ENCODE measurements at places on chromosomes 5 and 9.

DNA sequence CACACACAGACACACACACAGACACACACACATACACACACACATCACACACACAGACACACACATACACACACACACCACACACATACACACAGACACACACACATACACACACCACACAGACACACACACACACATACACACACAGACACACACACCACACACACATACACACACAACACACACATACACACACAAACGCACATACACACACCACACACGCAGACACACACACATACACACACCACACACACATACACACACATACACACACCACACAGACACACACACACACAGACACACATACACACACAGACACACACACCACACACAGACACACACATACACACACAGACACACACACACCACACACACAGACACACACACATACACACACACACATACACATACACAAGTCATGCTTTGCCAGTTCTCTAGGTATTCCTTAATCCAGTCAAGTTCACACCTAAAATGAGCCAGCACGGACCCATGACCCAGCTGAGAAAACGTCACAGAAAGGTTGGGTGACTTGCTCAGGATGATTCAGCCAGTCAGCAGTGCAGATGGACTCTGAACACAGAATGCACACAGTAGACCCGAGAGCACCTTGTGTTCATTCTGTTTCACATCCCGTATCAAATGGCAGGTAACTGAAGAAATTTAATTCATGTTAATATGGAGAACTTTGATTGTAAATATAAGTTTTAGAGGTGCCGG lies 746.4 kb downstream of the MTRR start:
- DNase-seq: no peak

GRCh38 chr9:112789891-112790774 lies 39.6 kb downstream of the SNX30 start:
- DNase-seq: no peak

DNA sequence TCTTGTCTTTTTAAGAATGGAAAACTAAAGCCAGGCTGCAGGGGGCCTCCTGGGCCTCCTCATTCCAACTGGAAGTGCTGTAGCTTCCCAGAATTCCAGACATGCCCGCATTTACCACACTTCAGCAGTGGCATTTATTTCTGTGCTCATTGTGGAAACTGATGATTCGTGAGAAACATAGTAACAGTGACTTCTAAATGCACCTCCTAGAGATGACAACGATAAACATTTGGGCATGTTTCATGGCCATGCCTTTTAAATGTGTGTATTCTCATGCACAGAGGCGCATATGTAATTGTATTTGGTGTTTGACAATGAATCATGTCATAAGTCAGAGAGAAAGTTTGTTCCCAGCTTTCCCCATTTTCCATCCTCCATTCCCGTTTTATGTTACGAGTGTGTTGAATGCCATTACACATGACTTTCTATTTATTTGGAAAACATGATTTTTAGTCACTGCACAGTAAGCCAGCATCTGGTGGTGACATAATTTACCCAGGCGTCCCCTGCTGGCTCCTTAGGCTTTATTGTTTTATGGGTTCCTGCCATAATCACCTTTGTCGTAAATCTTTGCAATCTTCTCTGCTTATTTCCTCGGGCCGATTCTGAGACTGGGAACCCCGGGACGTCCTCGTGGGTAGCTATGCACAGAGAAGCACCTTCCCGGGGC lies 68.8 kb upstream of the FCN2 start:
- no peak for DNase-seq

GRCh38 chr9:23229890-23230317 lies 596.1 kb downstream of the ELAVL2 start:
- no peak for DNase-seq

GRCh38 chr5:131747180-131748105 lies 49.4 kb downstream of the FNIP1 start:
- DNase-seq: no peak

- DNase-seq: no peak
Observed at GRCh38 chr5:172775326-172776234, 4.6 kb upstream of the DUSP1 start.

- no peak for DNase-seq
Observed at GRCh38 chr5:39713250-39713916, 288.6 kb upstream of the DAB2 start.

- no peak for DNase-seq
Observed at GRCh38 chr5:123753937-123754891, 242.2 kb downstream of the CSNK1G3 start.

DNA sequence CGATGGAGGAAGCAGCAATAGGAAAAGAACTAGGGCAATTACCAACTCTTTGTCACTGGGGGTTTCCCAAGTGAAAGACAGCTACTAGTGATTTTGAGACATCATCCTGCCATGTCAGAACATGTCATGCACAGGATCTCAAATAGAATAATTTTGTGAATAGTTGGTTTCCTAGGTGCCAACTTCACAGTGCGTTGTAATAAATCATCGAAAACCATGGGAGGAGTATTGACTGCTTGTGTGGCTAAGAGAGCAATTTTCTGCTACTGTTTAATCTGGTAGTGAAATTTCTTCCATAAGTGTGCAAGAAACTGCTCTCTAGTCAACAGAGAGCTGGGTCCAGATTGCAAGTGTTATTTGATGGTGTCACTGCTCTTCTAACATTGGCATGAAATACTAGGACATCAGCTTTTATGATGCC lies 168.6 kb downstream of the NNT start:
- DNase-seq: no peak

GRCh38 chr5:43332401-43332800 lies 19.2 kb upstream of the HMGCS1 start:
- DNase-seq: no peak

- no peak for DNase-seq
Observed at GRCh38 chr5:178441486-178442270, 148.5 kb downstream of the COL23A1 start.

DNA sequence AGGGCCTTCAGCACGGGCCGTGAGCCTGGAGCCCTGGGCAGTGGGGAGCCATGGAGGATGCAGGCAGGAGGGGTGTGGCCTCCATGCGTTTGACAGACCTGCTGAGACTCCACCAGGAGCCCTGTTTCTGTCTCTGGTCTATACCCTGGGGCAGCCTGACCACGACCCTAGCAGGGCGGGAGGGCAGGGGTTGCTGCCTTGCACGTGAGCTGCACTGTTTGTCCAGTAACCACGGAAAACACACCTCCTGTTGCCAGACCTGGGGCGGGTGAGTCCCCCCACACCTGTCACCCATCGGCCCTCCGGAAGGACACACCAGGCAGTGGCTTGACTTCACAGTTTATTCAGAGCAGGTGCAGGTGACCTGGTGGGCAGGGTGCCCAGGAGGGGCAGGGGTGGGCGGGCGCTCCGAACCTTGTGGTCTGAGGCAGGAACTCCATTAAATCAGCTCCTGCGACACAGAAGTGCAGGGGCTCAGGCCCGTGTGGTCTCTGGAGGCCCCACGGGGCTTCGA lies 3.9 kb downstream of the LCN8 start:
- DNase-seq: no peak

DNA sequence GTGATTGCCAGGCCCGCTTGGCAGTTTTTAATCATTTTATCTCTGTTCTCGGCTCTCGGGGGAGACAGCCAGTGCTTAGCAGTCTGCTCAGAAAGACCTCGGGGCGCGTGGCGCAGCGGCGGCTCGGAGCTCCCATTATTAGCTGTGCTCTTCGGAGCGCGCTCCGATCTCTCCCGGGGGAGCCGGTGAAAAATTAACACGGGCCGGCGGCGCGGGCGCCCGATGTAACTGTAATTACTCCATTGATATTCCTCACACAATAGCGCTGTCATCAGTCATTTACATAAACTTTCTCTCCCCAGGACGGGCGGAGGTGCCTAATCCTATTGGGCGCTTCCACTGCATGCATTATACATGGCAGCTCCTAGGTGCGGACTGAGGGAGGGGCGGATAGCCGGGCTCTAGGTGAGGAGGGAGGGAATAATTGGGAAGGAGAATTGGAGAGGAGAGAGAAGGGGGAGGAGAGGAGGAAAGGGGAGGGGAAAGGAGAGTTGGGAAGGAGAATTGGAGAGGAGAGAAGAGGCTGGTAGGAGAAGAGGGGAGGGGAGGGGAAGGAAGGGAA lies 24.9 kb downstream of the LMX1B start:
- DNase-seq: no peak

DNA sequence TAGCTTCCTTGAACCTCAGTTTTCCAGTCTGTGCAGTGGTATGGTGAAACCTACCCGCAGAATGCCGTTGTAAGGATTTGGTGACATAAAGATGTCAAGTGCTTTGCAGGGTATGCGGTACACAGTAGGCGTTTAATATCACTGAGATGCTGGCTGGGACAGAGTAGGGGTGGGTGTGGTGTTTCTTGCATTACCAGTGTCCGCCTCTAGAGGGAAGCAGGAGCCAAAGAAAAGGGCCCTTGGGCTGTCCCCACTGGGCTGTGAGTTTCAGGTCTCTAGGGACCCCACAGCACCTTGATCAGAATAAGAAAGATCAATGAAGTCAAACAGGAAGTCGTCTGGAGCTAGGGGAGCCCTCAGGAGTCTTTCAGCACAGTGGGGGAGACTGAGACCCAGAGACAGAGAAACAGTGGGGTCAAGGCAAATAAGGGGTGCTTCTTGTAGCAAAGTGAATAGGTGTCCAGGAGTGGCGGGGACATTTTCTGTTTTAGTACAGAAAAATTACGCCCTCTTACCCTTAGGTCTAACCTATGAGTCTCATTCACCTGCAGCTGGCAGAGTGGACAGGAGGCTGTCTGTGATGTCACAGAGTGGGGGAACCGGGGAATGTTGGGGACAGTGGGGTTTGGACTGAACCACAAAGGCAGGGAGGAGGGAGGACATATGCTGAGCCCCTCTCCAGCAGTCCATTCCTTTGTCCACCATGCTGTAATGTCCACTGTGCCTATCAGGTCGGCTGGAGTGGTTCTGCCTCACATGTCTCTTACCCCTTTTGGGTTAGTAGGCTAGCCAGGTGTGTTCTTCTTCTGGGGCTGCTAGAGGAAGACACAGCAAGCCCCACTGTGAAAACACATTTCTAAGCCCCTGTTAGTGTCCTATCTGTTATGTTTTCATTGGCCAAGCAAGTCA lies 4.7 kb upstream of the TEX53 start:
- DNase-seq: peak; percentile 31

GRCh38 chr5:44178414-44178813 lies 210.8 kb downstream of the FGF10 start:
- DNase-seq: no peak

- DNase-seq: no peak
Observed at GRCh38 chr5:123204251-123204650, 115.2 kb downstream of the PRDM6 start.

DNA sequence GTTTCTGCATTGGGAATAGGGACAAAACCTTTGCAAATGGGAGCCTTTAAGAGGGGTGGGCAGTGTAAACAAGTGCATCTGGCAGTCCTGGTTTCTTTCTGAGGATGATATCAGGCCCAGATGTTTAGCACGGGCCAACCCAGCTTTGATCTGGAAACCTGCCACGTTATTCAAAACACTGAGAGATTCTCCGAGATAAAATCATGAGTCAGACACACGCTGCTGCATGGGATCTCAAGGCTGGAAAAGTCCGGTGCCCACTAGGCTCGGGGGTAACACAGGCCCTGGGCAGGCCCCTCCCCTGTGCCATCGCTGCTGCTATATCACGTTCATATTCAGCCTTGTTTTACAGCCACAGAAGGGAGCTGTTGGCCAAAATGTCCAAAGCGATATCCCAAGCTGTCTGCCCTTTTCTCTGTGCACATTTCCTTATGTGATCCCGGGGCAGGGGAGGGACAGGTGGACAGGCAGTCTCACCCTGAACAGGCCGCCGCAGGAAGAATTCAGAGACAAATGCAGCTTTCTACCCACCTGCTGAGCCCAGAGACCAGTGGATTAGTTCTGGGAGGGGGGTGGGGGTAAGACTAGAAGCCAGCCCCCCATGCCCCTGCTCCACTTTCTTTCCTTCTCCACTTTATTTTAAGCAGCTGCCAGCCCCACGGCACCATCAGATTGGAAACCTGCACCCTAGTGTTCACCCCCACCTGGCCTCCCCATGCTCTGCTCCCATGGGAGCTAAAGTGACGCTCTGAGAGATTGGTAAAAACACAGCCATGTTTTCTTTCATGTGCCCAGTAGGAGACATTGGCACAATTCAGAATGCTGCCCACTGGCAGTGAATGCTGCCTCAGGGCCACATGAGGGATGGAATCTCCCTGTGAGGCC lies 63.1 kb downstream of the TMOD1 start:
- no peak for DNase-seq

- no peak for DNase-seq
Observed at GRCh38 chr9:79034583-79034982, 537.2 kb upstream of the TLE4 start.

DNA sequence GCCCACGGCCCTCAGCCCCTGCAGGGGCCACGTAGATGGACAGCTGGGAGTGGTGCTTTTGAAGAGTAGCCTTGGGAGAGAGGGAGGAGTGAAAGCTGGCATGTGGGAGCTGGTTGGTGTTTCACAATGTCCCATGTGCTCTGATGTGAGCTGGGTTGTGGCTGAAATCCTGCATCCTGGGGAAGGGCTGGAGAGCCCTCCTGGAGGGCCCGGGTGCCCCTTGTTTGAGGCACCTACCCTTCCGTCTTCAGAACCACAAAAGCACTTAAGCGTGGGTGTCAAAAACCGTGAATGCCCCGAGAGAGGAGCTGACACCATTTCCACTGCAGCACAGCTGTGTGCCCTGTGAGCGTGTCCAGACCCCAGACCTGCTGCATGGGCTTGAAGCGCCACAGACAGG lies 199.1 kb upstream of the ZNF618 start:
- DNase-seq: no peak

DNA sequence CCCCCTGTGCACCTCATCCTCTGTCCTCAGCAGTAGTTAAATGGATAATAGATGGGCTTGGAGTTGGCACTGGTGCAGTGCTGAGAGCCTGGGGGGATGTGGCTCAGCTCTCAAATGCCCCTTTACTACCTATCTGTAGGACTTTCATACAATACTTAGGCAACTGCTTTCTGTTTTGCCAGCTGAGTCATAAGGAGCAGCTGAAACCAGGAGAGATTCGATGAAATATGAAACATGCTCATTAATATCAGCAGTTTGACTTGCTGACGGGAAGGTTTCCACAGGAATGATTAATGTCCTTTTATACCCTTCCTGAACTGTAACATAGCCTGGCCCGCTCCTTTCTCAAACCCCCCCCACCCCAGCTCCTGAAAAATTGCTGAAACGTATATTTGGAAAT lies 142.6 kb downstream of the SAXO1 start:
- no peak for DNase-seq

DNA sequence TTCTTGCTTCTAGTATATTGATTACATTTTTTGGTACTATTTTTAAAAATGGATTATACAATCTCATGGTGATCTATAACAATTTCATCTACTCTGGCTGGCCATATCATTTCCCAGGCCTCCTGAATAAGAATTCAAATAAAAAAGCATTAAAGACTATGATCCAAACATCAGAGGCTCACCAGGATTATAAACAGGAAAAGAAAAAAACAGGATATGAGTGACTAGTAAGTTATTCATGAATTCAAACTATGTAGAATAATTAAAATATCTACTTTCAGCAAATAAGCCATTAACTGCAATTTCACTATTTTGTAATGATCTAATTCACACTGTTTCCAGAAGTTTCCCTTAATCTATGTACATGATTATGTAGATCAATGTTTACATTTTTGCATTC lies 293.1 kb upstream of the CDH6 start:
- no peak for DNase-seq

Measured in stimulated activated CD8-positive, alpha-beta memory T cell treated with anti-CD3 and anti-CD28 coated beads, Interleukin-2, amount 100 ng/mL, for 1 hour (primary cell).